ENCODE measurements at places on chromosomes 1 and 21. TPM values are rescaled to one million over a fixed set of nuclear protein-coding genes. Genes with fewer than 3 reads are reported as not detected.

KIF14 gene
- total RNA-seq, result 12.8 TPM

PLA2G2D gene
- total RNA-seq, result not detected

CCDC24 gene
- 14.9 TPM for total RNA-seq

SMIM34 gene
- total RNA-seq, result not detected

TAL1 gene
- total RNA-seq, result not detected

PLA2G2F gene
- total RNA-seq, result not detected

RNU1-2 gene
- 2,993 TPM for total RNA-seq

Measured in type B pancreatic cell (in vitro differentiated cells).